ENCODE measurements at places on chromosomes 12 and 14. TPM values are rescaled to one million over a fixed set of nuclear protein-coding genes. Genes with fewer than 3 reads are reported as not detected.

CMA1 gene
- total RNA-seq, result not detected

INHBC gene
- total RNA-seq, result not detected

PTCSC3 gene
- total RNA-seq, result not detected

CAPZA3 gene
- total RNA-seq, result not detected

ZCRB1 gene
- 72.6 TPM for total RNA-seq

FAM186B gene
- total RNA-seq, result 0.08 TPM

HOMEZ gene
- total RNA-seq, result 9.4 TPM

ZNF891 gene
- total RNA-seq, result 0.55 TPM

EEF1AKMT3 gene
- 6.5 TPM for total RNA-seq

OTOGL gene
- 0.04 TPM for total RNA-seq

USP44 gene
- 0.18 TPM for total RNA-seq

KRT86 gene
- total RNA-seq, result 30.3 TPM

ABCC9 gene
- not detected for total RNA-seq

FOXG1 gene
- 0.08 TPM for total RNA-seq

AGAP2 gene
- total RNA-seq, result 0.14 TPM

SERPINA9 gene
- total RNA-seq, result 0.13 TPM

TAS2R10 gene
- total RNA-seq, result not detected

UNG gene
- total RNA-seq, result 94.6 TPM

PIWIL1 gene
- total RNA-seq, result not detected

TSPAN19 gene
- total RNA-seq, result not detected

PHLDA1 gene
- 64.4 TPM for total RNA-seq

RAB15 gene
- total RNA-seq, result 19.1 TPM

LAG3 gene
- 0.47 TPM for total RNA-seq

PTPRB gene
- 1.0 TPM for total RNA-seq

TAS2R31 gene
- 0.17 TPM for total RNA-seq

SCN8A gene
- total RNA-seq, result 1.4 TPM

RPL10L gene
- total RNA-seq, result not detected

PUS7L gene
- 4.5 TPM for total RNA-seq

TOMM20L gene
- not detected for total RNA-seq

OAS2 gene
- 0.25 TPM for total RNA-seq

TROAP gene
- total RNA-seq, result 82.7 TPM
